HFFc6 (cell line): ENCODE measurements at places on chromosomes 5 and 9. TPM values are rescaled to one million over a fixed set of nuclear protein-coding genes. Genes with fewer than 3 reads are reported as not detected.

DNA sequence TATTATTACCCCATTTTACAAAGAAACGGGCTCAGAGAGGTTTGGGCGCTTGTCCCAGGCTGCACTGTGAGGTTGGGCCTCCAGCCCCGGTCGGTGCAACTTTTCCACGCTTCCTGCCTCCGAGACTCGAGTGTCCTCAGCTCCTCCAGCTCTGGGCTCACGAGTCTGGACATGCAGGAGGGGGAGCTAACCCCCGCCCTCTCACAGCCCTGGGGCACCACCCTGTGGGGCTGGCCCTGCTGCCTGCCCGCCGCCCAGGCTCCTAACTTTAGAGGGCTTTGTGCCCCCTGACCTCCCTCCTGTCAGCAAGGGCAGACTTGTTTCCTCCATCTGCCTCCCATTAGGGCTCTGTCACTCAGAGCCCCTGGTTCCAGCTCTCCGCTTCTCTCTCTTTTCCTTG, 4.3 kb upstream of the ASB6 start:
- H3K4me1 ChIP-seq = peaks cover 8% of the 10 kb centered on the region
- DNase-seq = no peak
- no peak overlapping the region for H3K4me3 ChIP-seq
- no peak overlapping the region for H3K27ac ChIP-seq
- peaks cover 5% of the 10 kb centered on the region; the same call in 1 of the 2 replicates for H3K36me3 ChIP-seq

Gene FOXD4L4
- 0.14 TPM in 1 of 3 replicates, not detected in the others for total RNA-seq

Gene GAS1
- 5.2 to 8.3 TPM (median 8.1 TPM) in 3 replicates for total RNA-seq

Gene HRH2
- not detected in 3 replicates for total RNA-seq

DNA sequence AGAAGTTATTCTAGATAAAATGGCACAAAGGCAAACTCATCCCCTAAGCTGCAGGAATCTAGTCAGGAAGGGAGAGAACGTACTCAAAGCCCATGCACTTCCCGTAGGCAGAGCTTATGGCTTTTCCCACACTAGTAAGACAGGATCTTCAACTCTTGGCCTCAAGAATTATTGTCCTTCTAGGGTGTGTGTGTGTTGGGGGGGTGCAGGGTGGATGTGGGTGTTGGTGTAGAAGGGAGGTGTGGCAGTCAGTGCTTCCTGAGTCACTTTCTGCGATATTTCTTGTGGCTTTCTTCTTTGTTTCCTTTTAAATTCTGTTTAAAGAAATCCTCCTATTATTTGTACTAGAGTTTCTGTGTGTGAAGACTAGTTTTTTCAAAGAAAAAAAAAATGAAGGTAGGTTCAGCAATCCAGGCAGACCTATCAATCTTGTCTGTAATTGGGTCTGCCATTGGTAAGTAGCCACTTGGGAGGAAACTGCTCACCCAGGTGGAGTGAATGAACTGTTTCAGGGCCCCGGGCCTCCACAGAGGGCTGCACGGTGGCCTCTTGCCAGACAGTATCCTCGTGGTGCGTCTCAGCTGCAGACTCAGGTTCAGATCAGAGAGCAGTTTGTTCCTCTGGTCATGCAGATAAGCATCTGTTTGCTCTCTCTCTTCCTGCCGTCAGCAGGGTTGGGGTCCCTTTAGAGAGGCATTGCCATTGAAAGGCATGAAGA, 131.9 kb downstream of the NPR3 start:
- H3K4me3 ChIP-seq = no peak overlapping the region
- H3K36me3 ChIP-seq = no peaks in the 10 kb centered on the region
- peaks cover 6% of the 10 kb centered on the region; the same call in 1 of the 2 replicates for H3K27me3 ChIP-seq

Gene IRGM
- total RNA-seq = not detected in 3 replicates

Gene SLC6A18
- total RNA-seq = not detected in 3 replicates

- no peaks in the 10 kb centered on the region for H3K36me3 ChIP-seq
- DNase-seq = no peak
- no peak overlapping the region for H3K27ac ChIP-seq
- no peaks in the 10 kb centered on the region for H3K4me1 ChIP-seq
- H3K4me3 ChIP-seq = no peak overlapping the region
Measured at GRCh38 chr5:56561455-56561854, 253.9 kb upstream of the MAP3K1 start.

Gene RFESD
- total RNA-seq = 1.7 to 2.5 TPM (median 2.4 TPM) in 3 replicates

DNA sequence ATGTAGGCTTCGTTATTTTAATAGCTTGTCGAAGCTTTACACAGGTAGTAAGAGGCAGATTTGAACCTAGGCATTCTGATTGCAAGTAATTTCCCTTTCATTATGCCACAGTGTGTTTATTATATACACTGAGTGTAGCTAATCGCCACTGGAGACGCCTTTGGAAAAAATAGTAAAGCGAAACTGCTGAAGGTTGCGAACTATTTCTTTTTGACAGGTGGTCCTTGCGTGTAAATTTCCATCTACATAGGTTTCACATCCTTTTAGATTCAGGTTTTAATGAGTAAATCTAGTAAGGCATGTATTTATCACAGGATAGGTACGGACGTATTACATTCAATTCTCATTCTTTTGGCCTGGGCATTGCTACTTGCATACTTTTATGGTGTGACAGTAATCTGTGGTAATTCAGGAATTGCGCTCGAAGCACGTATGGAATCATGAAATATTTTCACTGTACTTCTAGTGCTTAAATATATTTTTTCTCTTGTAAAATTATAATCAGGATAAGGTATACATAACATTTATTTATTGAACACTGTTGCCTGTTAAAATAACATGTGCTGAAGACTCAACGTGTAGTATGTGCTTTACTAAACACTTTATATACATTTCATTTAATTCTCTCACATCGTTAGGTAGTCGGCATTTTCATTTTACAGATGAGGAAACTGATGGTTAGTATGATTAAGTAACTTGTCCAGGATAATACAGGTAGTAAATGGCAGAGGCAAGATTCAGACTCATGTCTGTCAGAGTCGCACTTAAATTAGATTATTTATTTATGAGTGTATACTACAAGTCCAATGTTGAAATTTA, 1.8 kb downstream of the MARCHF6 start:
- peaks cover 56% of the 10 kb centered on the region for H3K4me1 ChIP-seq
- H3K27me3 ChIP-seq = peaks cover 2% of the 10 kb centered on the region; the same call in 1 of the 2 replicates
- H3K27ac ChIP-seq = peak overlapping the region; percentile 98
- peak overlapping the region; percentile 98 for H3K4me3 ChIP-seq
- peaks cover 19% of the 10 kb centered on the region for H3K36me3 ChIP-seq

Gene IFNA13
- not detected in 3 replicates for total RNA-seq

DNA sequence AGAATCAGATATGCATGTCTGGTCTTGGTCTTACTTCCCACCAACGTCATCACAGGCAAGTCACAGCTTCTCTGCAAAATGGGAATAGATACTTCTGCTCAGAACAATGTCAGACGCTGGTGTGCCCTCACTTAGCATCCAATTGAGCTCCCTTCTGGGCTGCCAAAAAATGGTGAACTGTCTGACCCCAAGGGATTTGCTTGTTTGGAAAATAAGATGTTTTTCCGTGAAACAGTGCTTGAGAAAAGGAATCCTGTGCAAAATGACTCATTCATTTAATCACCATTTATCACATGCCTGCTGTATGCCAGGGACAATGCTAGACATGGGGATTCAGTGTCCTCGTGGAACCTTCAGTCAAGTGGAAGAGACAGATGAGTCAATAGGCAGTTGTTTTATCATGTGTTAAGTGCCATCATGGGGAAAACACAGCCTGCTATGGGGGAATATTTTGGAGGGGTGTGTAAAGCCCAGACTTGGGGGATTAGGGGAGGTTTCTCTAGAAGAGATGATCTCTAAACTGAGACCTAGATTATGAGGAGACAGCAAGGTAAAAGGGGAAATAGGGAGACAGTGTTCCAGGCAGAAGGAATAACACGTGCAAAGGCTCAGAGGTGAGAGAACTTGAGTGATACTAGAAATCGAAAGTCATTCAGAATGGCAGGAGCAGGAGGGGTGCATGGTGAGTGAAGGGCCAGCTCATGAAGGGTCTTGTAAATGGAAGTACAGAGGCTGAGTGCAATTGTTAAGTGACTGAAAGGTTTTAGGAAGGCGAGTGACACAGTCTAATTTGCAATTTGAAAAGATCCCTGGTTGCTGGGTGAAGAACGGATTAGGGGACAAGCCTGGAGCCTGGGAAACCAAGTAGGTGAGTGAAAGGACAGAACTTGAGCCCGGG, 3.9 kb downstream of the NIPAL4 start:
- no peaks in the 10 kb centered on the region for H3K36me3 ChIP-seq
- peaks cover 37% of the 10 kb centered on the region for H3K4me1 ChIP-seq
- peak overlapping the region; percentile 82 for H3K27ac ChIP-seq
- H3K27me3 ChIP-seq = peaks cover 2% of the 10 kb centered on the region
- H3K4me3 ChIP-seq = peak overlapping the region; percentile 5

Gene LEAP2
- 0.26 and 0.40 TPM in 2 replicates for total RNA-seq

- H3K27ac ChIP-seq = no peak overlapping the region
- peaks cover 45% of the 10 kb centered on the region for H3K4me1 ChIP-seq
- H3K4me3 ChIP-seq = no peak overlapping the region
Measured at GRCh38 chr5:55855509-55855908, 4.4 kb downstream of the IL31RA start.

DNA sequence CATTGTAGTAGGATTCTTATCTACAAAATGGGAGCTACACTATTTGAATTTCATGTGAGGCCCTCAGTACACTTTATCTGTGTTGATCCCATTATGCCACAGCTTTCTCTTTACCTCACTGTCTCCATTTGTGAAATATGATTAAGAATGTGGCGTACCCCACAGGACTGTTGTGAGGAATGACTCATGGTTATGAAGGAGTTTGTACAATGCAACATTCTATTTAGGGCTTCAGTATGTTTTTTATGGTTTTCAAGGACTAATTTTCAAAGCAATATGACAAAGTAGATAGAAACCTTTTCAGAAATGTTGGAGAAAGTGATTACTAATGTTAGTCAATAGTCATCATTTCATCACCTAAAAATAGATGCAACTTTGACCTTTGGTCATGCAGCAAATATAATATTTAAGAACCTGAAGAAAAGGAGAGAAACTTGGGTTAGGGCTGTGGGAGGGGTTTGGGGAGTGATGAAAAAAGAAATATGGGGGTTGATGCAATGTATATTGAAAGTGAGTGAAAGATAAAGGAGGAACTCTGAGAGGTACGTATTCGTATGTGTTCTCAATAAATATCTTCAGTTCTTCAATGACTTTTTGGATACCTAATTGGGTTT, 53.7 kb upstream of the PIP5K1B start:
- no peaks in the 10 kb centered on the region for H3K36me3 ChIP-seq
- no peaks in the 10 kb centered on the region for H3K4me1 ChIP-seq
- peaks cover 2% of the 10 kb centered on the region; the same call in 1 of the 2 replicates for H3K27me3 ChIP-seq
- no peak for DNase-seq
- no peak overlapping the region for H3K27ac ChIP-seq
- no peak overlapping the region for H3K4me3 ChIP-seq

Gene DBH
- not detected in 3 replicates for total RNA-seq

Gene OR2S2
- total RNA-seq = not detected in 3 replicates

DNA sequence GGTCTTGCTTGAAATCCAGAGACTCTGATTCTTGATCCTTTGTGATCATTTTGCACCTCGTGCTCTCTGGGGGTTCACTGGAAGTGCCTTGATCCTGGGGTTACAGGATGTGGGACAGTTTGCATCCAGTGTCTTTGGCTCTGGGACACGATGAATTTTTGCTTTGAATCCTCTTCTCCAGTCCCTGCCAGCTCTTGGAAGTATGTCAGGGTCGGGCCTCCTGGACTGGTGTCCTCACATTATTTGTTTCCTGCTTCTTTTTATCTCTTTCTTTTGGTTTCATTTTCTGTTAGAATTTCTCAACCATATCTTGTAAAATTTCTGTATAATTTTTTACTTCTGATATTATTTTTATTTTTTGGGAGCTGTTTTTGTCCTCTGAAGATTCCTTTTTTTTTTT, 34.2 kb downstream of the SECISBP2 start:
- H3K4me3 ChIP-seq = no peak overlapping the region
- H3K4me1 ChIP-seq = no peaks in the 10 kb centered on the region
- H3K27me3 ChIP-seq = no peaks in the 10 kb centered on the region; the same call in 1 of the 2 replicates
- DNase-seq = no peak
- peaks cover 32% of the 10 kb centered on the region for H3K36me3 ChIP-seq

DNA sequence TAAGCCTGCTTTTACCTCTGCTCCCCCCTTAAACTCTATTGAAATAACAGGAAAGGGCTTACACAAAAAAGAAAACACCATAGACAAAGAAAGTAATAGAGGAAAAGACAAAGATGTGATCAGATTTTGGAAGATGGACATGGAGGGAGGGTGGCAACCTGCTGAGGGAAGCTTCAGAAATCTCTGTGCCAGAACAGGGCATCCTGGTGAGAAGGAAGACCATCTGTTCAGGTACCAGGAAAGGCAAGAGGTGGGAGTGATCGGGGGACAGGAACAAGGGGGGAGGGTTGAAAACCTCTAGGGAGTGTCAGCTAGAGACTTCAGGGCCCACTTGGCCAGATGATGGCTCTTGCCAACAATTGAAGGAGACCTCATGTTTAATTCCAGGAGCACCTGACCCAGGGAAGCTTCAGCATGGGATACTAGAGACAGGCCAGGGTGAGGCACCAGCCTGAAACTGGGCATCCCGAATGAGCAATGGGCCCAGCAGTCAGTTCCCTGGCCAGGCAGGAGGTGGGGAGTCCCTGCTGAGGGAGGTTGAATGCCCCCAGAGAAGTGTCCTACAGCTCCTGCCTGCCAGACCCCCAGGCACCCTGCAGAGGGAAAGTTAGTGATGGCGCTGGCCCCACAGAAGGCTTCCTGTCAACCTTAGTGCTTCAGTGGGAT, 8.2 kb downstream of the SQSTM1 start:
- H3K4me3 ChIP-seq = no peak overlapping the region
- H3K36me3 ChIP-seq = peaks cover 89% of the 10 kb centered on the region
- peaks cover 14% of the 10 kb centered on the region for H3K27me3 ChIP-seq
- DNase-seq = no peak
- H3K27ac ChIP-seq = peak overlapping the region; percentile 50; the same call in 1 of the 2 replicates

DNA sequence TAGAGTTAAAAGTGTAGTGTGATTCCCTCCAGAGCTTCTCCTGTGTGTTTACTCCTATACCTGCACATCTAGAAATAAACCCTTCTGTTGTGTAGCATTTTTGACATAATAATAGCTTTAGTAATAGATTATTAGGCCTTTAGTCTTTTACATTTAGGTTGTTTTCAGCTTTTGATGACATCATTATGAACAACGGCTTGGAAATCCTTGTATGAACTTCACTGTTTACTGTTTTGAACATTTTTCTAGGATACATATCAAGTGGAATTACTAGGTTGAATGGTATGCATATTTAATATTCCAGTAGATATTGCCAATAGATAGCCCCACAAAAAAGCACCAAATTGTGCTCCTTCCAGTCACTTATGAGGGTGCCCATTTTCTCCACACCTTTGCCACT, 174.0 kb downstream of the ARHGAP26 start:
- peak overlapping the region; percentile 51 for H3K27ac ChIP-seq
- H3K27me3 ChIP-seq = peaks cover 2% of the 10 kb centered on the region; the same call in 1 of the 2 replicates
- no peaks in the 10 kb centered on the region for H3K36me3 ChIP-seq
- peaks cover 15% of the 10 kb centered on the region for H3K4me1 ChIP-seq
- no peak overlapping the region for H3K4me3 ChIP-seq
- peak; percentile 21 for DNase-seq

- peaks cover 4% of the 10 kb centered on the region; the same call in 1 of the 2 replicates for H3K36me3 ChIP-seq
- no peak for DNase-seq
- H3K4me3 ChIP-seq = no peak overlapping the region
- H3K4me1 ChIP-seq = peaks cover 85% of the 10 kb centered on the region
- H3K27ac ChIP-seq = no peak overlapping the region
- no peaks in the 10 kb centered on the region for H3K27me3 ChIP-seq
Measured at GRCh38 chr9:78783743-78784142, 486.8 kb downstream of the PSAT1 start.

Gene KLF9
- total RNA-seq = 8.6 to 15.7 TPM (median 12.1 TPM) in 3 replicates
